ENCODE measurements at places on chromosomes 12 and 14.

DNA sequence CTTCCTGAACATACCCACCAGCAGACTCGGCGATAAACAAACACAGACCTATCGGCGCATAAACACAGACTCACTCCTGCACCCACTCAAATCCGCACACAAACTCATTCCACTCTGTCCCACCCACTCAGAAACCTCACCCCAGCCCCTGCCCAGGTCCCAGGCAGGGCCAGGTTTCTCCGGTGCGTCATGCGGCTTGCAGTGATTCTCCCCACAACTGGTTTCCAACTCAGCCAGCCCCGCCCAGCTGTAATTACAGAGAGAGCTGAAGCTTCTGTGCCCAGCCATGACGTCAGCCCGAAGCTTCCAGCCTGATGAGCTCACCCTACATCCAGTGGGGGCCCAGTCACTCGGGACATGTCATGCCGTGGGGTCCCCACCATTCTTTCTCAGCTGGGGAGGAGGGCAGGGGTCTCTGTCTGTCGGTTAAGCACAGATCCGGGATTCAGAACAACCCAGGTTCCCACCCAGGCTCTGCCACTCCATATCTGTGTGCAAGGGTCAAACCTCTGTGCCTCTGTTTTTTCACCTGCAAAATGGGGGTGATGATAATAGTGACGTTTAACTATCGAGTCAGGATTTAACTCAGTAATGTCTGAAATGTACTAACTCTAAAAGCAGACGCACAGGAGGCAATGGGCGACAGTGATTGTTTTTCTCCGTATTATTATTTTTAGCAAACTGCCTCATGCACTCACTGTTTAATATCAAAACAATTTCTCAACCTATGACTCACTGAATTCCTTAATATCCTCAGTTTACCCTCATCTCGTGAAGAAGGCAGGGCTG, 2.3 kb upstream of the HSPB8 start:
- DNase-seq, result no peak

DNA sequence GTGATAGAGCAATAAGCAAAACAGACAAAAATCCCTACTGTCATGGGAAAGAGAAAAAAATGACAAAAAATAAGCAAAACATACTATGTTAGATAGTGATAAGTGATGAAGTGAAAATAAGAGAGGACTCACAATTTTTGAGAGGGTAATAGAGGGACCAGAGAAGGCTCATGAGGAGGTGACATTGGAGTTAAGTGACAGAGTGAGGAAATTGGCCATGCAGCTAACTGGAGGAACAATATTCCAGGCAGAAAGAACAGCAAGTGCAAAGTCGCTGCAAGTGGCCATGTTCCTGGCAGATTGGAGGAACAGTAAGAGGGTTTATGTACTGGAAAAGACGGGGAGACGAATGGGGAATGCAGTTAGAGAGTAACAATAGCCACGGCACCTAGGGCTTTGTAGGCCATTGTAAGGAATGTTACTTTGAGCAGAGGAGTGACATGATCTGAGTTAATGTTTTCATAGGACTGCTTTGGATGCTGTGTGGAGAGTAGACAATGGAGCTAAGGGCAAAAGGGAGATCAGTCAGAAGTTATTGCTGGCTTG, 1.4 kb upstream of the SAV1 start:
- DNase-seq, result no peak

DNA sequence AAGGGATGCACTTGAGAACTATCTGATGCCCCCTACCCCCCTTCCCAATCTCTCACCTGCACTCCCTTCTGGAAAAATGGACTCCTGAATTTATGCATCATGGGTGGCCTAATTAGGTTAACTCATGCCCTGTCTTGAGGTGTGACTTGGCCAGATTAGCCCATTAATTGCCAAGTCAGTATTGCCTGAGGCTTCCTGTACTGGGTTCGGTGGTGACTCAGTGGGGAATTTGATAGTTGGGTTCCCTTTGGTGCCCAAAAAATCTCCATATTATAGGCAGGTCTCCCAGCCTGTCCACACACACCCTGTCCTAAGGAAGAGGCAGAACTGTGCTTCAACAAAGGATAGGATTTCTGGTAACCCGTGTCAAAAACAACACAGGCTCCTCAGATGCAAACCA, 146.1 kb downstream of the CHST11 start:
- DNase-seq, result no peak

DNA sequence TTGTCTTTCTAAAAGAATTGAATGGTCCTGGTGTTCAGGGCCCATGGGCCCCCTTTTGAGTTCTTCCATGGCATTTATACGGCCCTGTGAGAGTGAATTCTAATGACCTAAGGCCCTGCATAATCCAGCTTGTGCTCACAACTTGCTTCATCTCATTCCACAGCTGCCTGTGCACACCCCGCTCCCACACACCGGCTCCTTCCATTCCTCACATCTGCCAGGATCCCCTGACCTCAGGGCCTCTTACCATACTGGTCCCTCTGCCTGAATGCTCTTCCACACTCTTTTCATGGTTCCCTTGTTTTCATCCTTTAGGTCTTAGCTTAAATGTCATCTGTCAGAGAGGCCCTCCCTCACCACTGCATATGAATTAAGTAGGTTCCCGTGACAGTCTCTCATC, 49.5 kb upstream of the EGLN3 start:
- DNase-seq, result no peak

DNA sequence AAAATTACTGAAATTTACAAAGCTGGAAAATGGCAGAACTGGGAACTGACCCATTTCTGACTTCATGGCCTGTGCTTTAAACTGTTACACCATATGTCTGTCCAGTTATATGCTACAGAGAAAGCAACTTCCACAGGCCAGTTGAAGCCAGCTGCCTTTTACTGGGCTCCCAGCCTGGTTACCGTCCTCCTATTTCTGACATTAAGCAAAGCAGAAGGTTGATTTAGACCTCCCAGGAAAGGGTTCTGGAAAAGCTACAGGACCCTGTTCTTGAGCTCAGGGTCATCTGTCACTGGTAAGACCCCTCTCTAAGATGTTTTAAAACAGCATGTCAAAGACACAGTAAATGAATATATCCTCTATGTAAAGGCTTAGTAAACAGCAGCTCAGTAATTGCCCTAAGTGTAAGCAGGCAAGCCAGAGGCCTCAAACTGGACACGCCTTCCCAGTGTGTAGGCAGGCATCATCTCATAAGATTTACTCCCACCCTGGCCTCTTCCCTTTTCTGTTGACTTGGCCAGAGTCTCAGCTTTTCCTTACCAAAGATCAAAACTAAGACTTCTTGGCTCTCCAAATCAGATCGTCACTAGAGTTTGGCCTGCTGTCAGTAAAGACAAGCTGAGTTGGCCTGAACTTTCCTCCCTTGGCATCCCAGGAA, 55.4 kb upstream of the RNU6-8 start:
- no peak for DNase-seq

DNA sequence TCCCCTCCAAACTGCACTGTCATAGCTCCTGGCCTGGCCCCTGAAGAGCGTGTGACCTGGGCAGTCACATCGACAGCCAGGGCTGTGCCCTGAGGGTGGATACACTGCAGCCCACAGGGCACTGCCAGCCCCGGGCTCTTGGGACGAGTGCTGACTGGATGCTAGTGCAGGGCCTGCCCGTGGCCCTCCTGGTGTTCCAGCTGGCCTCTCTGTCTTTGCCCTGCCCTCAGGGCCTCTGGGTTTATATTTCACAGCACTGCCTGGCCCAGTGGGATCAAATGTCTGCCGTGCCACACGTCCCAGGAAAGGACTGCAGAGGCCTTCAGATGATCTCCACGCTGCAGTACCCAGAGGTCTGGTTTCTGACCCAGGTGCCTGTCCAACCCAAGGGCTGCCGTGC, 10.1 kb upstream of the CCDC197 start:
- no peak for DNase-seq

- DNase-seq, result no peak
These were observed 68.3 kb downstream of the DERA start for GRCh38 chr12:15979096-15980092.

- no peak for DNase-seq
These were observed 53.4 kb upstream of the PTHLH start for GRCh38 chr12:28025821-28026505.

GRCh38 chr12:27940756-27941402, 31.7 kb downstream of the PTHLH start:
- peak; percentile 50 for DNase-seq

- no peak for DNase-seq
These were observed 82.9 kb upstream of the DYNC1H1 start for GRCh38 chr14:101881426-101881825.

- DNase-seq, result no peak
These were observed 55.4 kb downstream of the OTX2 start for GRCh38 chr14:56754921-56755320.

GRCh38 chr12:76777765-76778216, 13.9 kb downstream of the ZDHHC17 start:
- no peak for DNase-seq

DNA sequence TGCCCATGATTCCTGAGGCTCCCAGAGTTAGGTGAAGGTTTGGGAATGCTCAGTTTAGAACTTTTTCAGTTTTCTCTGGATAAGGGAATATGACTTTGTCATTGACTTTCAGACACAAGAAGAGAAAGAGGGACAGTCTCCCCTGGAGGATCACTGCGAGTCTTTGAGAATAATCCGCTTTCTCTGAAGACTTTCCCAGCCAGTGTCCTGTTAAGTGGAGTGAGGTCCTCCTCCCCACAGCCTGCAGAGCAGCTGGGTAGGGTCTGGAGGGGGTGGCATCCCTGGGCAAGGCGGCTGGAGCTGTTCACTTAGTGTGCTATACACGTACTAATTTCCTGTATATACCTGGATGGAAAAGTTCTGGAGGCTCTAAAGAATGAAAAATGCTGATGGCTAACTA, 8.5 kb upstream of the RAB35 start:
- no peak for DNase-seq

DNA sequence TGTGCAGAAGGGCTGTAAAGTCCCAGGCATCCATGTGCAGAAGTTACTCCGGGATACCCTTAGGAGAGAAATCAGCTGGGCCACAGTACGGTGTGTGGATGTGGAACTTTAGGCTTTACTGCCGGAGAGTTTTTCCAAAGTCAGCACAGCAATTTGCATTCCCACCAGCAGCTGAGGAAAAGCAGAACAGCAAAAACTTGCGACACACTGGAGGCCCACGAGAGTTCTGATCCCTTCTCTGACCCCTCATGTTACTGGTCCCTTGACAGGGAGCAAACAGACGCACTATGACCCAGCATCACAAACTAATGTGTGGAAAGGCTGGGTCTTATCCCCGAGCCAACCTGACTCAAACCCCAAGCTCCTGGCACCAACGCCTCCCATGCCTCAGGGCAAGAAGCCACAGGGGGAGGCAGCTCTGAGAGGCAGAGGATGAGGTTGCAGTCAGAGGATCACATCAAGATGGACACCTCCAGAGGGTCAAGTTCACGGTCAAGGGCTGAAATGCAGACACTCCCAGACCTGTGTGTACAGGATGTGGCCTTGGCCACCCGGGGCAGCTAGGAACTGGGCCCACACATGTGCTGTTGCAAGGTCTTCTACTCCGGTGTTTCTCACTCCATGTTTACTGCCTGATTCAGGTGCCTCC, 38.6 kb downstream of the CCDC88C start:
- no peak for DNase-seq
